NCI-H774 (cell line): ENCODE measurements at places on chromosomes 4 and X.

GRCh38 chr4:182015014-182015413 is 228.2 kb upstream of the TENM3 start:
- DNase-seq = no peak

- no peak for DNase-seq
Observed at GRCh38 chr4:38519666-38520065, 144.3 kb upstream of the KLF3 start.

DNA sequence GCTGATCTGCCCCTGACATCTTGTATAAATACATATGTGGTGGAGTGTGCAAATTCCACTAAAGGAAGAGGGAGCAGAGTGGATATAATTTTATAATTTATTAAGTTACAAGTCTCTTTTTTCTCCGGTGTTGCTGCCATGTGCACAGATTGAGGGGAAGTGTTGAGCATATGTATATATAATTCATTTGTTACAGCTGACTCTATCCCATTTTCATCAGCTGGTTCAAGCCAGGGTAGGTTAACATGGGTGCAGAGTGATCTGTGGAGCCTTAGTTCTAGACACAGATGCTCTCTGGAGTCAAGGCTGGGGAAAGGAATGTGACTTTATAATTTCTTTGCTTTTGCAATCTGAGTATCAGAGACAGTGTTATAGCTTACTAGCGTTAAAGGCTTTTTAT is 103.5 kb downstream of the WWC2 start:
- no peak for DNase-seq

DNA sequence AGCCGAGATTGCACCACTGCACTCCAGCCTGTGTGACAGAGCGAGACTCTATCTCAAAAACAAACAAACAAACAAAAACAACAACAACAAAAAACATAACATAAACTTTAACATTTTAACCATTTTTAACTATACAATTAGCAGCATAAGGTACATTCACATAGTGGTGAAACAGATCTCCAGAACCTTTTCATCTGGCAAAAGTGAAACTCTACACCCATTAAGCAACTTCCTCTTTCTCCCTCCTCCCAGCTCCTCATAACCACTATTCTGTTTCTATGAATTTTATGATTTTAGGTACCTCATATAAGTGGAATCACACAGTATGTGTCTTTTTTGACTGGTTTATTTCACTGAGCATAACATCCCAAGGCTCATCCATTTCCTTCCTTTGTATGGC is 103.6 kb downstream of the FAM13A start:
- DNase-seq = no peak

DNA sequence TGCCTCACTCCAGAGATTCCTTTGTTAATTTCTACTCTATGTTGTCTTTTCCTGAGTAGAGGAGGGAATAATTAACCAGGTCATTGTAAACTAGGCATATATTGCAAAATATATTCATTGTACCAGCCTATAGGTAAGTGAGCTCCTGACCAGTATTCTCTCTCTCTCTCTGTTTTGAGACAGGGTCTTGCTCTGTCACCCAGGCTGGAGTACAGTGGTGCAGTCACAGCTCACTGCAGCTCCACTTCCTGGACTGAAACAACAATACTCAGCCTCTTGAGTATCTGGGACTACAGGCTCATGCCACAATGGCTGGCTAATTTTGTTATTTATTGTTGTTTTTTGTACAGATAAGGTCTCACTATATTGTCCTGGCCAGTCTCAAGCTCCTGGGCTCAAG is 198.3 kb downstream of the ARAP2 start:
- no peak for DNase-seq

DNA sequence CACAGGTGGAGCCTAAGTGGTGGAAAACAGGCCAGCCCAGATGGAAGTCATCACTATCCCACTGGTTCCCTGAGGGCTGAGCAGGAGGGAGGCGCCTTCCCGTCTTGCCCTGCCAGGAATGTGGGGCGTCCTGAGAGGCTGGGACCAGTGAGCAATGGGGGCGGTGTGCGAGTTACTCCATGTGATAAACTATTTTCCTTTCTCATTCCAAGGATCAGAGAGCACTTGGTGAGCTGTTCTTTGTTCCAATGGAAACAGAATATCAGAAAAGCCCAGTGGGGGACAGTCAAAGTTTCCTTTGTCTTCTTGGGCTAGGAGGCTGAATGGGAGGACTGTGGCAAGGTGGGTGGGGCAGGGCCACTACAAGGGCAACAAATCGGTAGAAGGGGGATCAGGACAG is 86.2 kb downstream of the NHSL2 start:
- no peak for DNase-seq

DNA sequence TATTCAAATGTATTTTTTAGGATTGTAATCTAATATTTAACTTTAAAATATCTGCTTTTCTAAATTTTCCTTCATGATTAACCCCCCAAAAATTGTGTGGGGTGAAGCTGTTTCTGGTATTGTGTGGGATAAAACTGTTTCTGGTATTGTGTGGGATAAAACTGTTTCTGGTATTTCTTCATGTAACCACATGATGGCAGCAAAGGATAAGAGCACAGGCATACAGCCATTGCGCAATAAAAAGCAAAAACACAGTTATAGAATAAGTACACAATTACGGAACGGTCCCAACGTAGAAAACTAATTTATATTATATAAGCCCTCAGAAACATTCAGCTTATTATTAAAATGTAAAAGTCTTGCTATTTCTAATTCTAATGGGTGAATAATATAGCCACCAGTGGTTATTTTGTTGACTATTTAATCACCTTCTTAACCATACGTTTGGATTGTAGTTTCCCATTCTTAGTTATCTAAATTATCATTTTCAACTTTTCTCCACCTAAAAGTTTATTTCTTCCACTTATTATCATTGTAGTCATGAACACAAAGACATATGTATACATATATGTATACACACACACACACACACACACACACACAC is 333.9 kb upstream of the FSTL5 start:
- DNase-seq = no peak
